ENCODE measurements at places on chromosomes 16 and 17.

DNA sequence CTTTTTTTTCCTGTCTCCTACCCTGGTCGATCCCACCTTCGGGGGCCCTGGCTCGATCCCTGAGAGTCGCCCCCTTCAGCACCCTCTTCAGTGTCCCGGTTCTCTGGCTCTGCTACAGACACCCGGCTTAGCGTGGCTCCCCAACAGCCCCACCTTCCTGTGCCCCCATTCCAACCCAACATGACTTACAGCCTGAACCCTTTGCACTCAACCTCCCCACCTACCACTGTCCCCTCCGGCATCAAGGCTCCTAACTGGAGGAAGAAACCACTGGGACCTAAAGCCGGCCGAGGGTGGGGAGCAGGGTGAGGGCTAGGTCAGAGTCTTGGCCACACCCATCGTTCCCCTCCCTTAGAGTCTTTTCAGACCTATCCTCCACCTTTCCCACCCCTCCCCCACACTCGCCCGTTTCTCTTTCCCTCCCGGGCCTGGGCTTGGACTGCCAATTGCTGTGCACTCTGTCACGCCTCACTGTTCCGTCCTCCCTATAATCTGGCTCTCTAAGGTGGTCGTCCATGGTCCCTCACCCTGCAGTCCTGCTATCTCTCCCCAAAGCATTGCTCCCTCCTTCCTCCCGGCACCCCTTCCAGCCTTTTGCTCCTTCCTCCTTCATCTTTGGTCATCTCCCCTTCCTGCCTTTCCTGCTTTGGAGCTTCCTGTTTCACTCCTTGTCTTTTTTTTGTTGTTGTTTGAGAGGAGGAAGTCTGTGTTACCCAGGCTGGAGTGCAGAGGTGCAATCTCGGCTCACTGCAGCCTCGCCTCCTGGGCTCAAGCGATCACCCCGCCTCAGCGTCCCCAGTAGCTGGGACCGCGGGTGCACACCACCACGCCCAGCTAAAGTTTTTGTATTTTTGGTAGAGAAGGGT, 890 bp upstream of the CLDN7 start:
- DNase-seq = peak; percentile 84

DNA sequence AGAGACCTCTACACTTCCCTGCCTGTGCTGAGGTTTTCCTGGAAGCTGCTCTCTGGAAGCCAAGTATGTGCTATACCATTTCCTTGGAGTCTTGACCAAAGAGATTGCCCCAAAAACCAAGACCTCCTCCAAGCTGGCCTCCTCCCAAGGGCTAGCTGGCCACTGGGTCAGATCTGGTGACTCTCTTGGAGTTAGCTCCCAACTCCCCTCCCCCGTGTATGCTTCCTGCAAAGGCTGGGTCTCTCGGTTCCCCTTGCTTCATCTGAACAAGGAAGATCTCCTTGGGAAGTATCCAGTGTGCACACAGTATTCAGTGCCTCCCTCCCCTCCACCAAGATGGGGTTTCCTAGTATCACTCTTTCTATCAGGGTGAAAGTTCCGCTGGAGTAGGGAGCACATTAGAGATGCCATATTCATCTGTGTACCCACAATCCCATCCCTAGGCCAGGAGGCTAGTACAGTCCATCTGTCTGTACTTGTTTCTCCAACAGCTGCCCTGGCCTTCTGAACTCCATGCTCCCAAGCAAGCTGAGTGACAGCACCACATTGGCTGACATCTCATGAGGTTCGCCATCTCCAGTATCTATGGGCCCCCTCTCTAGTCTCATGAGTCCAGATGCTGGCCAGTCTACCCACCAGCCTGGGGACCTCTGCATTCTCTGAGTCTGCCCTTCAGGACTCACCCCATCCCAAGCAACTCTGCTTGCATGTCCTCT, 3.2 kb downstream of the GAS7 start:
- no peak for DNase-seq

DNA sequence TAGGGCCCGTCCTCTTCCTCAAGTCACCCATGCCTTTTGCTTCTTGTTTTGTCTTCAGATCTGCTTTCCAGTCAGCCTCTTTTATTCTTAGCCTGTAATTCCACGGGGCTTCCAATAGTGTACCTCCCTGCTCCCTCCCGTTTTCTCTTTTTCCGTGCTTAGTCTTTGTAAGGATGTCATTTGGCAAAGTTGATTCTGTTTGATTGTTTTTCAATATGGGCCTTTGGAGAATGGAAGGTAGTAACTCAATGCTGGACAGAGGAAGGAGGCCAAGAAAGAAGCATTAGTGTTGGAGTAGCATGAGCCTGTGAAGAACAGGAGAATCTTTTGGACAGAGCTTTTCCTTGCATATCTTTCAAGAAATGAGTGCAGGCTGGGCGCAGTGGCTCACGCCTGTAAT, 6.5 kb downstream of the WWP2 start:
- no peak for DNase-seq

GRCh38 chr17:17041018-17041521, 1.2 kb upstream of the MPRIP start:
- DNase-seq = peak; percentile 79

DNA sequence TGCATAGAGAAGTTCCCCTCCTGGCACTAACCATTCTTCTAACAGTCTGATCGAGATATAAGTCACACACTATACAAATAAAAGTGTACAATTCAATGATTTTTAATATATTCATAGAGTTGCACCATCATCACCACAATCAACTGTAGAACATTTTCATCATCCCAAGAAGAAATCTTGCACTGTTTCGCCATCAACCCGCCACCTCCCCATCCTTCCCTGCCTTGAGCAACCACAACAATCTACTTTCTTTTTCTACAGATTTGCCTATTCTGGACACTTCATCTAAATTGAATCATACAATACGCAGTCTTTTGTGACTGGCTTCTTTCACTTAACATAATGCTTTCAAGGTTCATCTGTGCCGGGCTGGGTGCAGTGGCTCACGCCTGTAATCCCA, 33.0 kb upstream of the GUCY2D start:
- no peak for DNase-seq

GRCh38 chr17:42991471-42991870, 6.7 kb upstream of the RPL27 start:
- DNase-seq = no peak

- no peak for DNase-seq
Measured at GRCh38 chr16:17204206-17204605, 266.6 kb downstream of the XYLT1 start.

GRCh38 chr17:5557485-5557884, 26.8 kb downstream of the NLRP1 start:
- no peak for DNase-seq

- no peak for DNase-seq
Measured at GRCh38 chr16:8530752-8531384, 59.4 kb downstream of the TMEM114 start.

GRCh38 chr17:83058266-83058798, 21.1 kb upstream of the METRNL start:
- DNase-seq = no peak

Measured in large intestine (tissue), 12 donors.